ENCODE measurements at places on chromosomes 4 and X.

DNA sequence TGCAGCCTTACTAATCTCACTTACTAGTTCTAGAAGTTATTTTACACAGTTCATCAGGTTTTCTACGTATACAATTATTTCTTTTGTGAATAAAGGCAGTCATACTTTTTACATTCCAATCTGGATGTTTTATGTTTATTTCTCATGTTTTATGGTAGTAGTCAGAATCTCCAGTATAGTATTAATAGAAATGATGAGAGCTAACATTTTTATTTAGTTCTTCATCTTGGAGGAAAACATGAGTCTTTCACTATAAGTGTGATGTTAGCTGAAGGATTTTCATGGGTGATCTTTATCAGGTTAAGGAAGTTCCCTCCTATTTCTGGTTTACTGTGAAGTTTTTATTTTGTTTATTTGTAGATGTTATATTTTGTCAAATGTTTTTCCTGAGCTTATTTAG is 256.1 kb upstream of the GIMD1 start:
- no peak for DNase-seq

- DNase-seq: no peak
These were observed 295.0 kb upstream of the PITX2 start for GRCh38 chr4:110917835-110918234.

DNA sequence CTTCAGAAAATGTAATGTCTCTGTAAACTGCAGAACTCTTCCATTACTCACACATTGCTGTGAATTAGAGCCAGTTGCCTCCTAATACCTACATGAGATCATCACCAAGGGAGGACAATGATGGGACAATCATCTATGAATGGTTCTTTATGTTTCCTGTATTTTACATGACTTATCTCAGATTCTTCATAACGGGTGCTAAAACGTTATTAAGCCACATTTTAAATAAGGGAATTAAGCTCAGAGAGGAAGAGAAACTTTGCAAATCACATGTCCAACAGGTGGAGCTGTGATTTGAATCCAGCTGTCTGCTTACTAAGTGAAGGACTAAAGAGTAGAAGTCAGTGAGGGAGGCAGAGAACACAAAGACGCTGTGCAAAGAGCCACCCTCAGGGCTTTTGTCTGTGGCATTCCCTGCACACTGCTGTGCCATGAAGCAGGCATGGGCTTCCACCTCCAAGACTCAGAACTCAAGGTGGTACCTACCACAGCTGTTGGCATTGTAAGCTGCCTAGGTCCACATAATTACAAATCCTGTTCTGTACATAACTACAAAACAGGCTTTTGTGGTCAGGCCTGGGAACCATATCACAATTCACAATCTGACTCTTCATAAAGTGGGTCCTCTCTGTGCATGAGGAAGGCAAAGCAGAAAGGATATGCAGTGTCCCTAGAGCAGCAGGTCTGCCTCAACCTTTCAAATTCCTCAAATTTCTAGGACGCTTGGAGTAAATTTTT is 12.8 kb downstream of the TBC1D9 start:
- no peak for DNase-seq

- no peak for DNase-seq
These were observed 323.6 kb downstream of the NR3C2 start for GRCh38 chr4:148118633-148119032.

DNA sequence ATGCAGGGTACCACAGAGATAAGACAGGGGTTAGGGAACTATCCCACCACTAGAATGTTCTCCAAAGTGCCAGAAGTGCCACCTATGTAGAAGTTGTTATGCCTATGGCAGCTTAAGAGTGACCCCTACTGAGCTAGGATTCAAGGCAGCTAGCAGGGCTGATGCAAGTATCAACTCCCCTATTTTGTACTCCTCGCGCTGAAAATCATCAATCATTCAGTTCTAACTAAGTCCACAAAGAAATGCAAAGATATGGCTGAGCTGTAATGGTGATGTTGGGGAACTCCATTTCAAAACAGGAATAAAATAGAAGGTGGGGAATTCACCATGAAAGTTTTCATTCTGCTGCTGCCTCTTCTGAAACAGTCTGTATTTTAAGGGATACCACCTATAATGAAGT is 13.8 kb downstream of the ACSL4 start:
- DNase-seq: no peak

- no peak for DNase-seq
These were observed 175.9 kb downstream of the FBXW7 start for GRCh38 chr4:152360045-152360410.

DNA sequence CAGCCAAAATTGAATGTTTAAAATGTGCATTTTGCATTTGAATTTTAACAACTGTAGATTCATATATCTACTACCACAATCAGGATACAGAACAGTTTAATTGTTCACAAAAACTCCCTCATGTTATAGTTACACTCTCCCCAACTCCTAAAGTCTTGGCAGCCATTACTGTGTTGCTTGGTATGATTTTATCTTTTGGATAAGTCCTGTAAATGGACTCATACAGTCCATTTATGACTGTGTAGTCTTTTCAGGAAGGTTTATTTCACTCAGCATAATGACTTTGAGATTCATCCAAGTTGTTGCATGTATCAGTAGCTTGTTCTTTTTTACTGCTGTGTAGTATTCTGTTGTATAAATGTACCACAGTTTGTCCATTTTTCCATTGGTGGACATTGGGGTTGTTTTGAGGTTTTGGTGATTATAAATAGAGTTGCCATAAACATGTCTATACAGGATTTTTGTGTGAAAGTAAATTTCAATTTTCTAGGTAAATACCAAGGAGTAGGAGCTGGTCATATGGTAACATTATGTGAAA is 9.9 kb downstream of the FAM193A start:
- DNase-seq: no peak
